SK-N-MC (cell line): ENCODE measurements at places on chromosomes 3 and 15.

DNA sequence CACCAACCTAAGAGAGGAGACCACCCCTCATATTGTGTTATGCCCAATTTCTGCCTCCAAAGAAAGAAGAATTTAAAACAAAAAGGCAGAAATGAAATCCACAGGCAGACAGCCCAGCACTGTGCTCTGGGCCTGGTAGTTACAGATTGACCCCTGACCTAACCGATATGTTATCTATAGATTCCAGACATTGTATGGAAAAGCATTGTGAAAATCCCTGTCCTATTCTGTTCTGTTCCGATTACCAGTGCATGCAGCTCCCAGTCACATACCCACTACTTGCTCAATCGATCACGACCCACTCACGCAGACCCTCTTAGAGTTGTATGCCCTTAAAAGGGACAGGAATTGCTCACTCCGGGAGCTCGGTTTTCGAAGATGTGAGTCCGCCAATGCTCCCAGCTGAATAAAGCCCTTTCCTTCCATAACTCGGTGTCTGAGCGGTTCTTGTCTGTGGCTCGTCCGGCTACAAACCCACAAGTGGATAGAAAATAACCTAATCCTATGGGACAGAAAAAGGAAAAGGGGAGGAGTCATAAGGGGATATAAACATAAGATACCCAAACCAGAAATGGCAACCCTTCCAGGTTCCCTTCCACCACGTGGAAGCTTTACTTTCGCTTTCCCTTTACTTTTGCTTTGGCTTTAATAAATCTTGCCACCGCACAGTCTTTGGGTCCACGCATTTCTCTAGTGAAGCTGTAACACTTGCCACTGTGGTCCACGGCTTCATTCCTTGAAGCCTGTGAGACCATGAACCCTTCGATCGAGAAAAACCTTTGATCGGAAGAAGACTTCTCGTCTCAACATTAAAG is 1.7 kb upstream of the CFAP91 start:
- DNase-seq: no peak

DNA sequence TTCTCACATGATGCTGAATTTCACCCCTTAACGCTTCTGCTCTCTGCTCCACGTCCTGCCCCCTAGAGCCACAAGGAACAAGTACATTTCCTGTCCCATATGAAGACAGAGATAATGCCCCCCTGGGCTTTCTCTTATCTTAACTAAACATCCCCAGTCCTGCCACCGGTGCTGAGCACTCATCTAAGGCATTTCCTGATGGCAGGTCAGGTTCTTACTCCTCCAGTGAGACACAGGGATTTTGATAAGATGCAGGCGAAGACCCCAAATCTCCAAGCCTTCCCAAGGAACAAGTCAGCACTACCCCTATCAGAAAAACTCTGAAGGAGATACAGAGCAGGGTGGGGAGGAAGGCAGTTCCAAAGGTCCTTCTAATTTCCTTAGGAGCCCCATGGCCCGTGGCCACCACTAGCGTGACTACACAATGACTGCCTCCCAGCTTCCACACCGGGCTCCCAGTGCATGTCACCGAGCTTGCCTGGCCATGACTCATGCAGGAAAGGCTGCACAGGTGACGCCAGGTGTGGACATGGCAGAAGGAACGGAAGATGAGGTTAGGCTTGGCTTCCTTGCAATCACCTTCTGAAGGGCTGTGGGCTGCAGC is 152.9 kb downstream of the XXYLT1 start:
- no peak for DNase-seq

- DNase-seq: no peak
These were observed 313.9 kb upstream of the CTNNB1 start for GRCh38 chr3:40885430-40885829.

DNA sequence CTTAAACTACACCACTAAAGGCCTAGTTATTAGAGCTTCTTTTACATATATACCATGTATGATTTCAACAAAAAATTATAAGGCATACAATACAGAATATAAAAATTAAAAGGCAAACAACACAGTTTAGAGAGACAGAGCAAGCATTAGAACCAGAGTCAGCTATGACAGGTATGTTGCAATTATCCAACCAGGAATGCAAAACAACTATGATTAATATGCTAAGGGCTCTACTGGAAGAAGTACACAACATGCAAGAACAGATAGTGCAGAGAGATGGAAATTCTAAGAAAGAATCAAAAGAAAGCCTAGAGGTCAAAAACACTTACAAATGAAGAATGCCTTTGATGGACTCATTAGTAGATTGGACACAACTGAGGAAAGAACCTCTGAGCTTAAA is 39.6 kb downstream of the CCDC54 start:
- no peak for DNase-seq

DNA sequence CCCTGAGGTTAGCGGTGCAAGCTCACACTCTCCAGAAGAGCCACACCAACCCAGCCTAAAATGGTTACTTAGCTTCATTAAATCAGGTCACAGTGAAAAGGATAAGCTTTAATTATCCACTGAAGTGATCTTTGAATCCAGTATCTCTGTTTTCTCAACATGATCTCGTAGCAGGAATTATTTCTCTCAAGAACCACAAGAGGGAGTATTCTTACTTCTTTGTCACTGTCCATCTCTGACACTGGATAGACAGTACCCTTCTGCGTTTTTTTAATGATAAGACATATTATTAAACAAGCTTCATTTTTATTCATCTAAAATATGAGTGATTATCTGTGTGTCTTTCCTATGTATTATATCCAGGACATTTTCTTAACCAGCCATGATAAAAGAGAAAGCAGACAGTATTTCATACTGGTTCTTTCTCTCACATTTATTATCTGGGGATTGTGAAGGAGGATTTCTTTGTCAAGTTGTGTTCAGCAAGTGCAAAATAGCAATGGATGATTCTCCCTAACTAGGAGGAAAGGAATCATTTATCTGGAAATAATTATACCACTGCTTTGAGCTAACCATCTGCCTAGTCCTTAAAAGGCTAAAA is 105.4 kb upstream of the CCDC54 start:
- no peak for DNase-seq

- no peak for DNase-seq
These were observed 29.7 kb downstream of the STARD9 start for GRCh38 chr15:42604894-42605744.

- no peak for DNase-seq
These were observed 28.9 kb downstream of the CDAN1 start for GRCh38 chr15:42707873-42708544.

DNA sequence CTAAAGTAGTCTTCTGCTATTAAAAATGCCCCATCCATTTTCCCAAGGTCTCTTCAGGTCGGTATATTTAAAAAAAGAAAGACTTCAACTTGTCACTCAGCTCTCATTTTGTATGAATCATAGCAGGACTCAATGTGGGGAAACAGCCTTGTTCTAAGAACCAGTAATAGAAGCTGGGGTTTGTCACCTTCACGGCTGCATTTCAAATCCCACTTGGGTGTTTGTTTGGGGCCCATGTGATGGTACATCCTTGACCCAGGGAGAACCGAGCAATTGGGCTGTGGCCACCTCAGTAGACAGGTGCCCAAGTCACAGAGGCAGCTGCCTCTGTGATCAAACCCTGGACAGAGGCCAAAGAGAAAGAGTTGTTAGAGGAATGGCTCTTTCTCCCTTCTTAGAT is 70.3 kb upstream of the ARL8B start:
- DNase-seq: no peak

DNA sequence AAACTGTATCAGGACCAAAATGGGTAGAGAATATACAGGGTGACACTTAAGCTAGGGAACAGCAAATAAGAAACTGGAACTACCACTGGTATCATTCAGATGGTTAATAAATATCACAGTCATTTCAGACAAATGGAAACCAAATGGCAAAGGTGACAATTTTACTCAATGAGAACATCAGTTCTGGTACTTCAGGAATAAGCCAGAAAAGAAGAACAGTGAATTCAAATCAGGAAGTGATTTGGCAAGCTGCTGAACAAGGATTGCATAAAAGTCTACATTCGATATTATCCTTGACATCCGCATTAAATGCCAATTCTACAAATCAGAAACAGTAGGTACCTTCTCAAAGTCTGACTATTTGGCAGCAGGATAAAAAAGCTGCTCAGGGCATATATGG is 23.5 kb upstream of the STIMATE start:
- no peak for DNase-seq

DNA sequence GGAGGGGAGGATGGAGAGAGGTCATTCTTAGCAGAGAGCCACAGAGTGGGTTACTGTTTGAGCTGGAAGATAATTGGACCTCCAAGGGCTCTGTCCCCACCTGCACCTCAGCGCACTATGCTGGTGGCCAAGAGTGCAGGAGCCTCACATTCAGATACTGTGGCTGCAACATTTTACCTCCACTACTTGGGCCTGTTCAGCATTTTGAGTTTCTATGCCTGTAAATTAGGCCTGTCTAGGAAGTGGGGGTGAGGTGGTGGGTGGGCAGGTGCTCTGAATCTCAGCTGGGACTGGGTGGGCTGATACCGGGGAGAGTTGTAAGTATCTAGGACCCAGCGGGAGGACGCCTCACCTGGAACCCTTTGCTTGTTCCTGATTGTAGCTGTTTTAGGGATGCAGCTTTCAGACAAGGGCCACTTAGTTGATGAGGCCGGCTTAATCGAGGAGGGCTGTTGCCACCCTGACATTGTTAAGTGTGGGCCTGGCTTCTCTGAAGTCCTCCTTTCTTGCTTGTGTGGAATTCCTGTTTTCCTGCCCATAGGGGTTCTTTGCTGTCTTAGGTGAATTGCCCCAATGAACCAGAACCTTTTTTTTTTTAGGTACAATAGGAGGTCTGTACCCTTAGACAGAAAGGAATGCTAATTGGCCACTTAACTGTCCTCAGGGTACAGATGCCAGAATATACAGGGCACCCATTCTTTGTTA is 83.8 kb downstream of the SMAD3 start:
- no peak for DNase-seq

DNA sequence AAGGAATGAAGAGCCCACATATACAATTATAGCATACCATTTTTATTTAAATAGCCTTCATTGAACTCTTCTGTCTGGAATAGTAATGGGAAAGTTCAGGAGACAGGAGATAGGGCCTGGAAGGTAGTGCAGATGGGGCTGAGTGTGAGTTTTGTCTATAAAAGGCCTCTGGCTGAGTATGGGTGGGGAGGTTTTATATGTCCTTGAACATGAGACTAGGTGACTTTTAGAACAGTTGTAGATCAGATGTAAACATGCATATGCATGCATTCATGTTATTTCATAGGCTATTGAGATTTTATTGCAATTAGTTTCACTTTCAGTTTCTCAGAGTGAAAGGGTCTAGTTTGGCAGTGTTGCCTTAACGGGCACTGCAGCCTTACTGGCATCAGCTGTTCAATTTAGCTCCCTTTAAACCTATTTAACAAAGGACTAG is 27.1 kb downstream of the CGGBP1 start:
- no peak for DNase-seq

DNA sequence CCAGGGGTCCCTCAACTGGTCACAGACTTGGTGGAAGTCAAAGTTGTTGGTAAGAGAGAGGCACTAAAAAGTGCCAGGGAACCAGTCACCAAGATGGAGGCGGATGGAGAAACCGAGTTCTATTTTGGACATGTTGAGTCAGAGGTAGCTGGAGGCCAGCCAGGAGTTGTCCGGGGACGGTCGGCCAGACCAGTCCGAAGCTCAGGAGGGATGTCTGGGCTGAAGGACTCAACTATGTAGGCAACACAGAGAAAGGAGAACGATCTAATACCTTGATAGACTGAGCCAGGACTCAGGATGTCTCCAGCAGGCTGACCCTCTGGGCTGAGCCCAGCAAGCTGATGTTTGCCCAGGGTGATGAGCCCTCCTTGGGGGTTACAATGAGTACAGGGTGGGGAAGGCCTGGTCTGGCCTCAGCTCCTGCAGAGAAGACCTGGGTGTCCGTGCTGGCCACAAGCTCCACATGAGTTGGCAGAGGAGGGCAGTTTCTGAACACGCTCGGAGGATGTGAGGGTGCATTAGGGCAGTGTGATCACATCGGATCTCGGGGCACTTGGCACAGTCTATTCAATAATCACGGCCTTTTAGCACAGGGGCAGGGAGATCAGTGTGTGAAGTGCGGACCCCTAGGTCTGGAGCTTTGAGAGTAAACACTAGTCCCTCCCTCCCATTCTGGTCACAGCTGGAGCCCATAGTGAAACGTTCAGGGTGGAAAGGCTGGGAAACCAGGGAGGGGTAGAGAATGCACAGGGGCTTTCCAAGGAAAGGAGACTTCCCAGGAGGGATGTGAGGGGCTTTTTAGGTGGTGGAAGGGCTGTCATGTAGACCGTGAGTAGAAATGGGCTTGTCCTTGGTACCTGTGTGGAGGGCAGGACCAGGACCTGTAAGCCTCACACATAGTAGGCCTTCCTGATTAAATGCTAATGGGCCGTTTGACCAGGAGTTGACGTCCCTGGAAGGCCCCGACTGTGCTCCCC is 111.9 kb downstream of the ETFA start:
- DNase-seq: no peak

DNA sequence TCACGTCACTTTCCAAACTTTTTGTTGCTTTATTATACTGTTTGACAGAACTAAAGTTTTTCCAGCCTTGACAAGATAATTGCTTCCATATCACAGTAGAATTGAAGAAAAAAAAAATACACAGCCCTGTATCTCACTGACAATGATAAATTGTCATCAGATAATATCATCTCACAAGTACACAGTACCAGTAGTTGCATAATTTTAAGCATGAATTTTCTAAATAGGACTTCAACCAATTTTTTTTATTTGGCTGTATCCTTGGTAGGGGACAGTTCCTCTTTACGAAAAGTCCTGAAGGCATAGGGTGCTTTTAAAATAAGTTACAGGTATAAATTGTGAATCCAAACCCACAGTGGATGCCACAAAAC is 230.7 kb downstream of the ATP8B4 start:
- no peak for DNase-seq

DNA sequence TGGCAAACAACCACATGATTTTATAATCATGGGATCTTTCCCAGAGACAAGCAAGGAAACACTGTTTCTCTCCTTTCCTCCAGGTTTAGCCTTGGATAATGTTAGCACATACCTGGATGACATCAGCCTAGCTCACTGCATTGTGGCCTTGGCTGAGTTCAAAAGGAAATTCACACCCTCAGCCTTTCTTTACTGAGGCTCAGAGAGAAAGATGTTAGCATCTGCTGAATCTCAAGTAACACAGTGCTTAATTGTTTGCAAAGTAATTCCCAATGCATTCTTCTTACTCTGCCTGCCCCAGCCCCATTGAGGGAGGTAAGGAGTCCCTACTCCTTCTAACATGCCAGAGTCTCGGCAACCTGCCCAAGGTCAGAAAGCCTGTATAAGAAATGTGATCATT is 432.2 kb upstream of the LMCD1 start:
- DNase-seq: no peak
